ENCODE measurements at places on chromosomes 6 and 20.
A peak's percentile ranks its signal among the peaks of the same experiment; 100 is the strongest.

DNA sequence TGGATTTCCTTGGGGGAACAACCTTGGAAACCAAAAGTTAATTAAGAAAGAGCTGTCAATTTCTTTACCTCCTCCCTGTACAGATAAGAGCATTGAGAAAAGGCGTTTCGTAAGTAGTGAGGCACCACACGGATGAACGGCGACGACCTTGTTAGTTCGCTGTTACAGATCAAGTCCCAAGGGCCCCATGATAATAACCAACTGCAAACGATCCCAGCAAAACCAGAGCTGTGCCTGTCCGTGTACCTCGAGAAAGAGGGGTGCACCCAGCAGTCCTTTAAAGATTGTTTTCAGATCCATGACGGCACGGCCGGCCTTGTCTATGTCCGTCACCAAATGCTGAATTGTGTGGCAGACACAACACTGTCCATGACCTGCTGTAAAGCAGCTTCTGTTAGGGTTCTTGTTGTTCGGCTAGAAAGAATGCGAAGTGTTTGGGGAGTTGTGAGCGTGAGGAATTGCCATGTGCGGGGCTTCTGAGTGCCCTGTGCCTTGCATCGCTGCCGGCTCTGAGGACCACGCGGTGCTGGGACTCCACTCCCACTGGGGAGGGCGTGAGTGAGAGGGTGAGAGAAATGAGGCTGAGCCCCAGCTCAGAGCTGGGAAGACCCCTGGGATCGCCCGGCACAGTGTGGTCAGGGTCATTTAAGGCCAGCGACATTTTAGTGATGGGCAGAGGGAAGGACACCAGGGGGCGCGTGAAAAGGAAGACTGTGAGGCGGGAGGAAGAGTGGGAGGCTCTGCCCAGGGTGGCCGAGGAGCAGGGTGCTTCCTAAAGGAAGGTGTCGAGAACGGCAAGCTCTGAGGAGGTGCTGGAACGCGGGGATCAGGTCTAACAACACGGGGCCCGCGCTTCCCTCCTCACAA is 136.8 kb upstream of the RPS6KA2 start:
- no peak for DNase-seq

DNA sequence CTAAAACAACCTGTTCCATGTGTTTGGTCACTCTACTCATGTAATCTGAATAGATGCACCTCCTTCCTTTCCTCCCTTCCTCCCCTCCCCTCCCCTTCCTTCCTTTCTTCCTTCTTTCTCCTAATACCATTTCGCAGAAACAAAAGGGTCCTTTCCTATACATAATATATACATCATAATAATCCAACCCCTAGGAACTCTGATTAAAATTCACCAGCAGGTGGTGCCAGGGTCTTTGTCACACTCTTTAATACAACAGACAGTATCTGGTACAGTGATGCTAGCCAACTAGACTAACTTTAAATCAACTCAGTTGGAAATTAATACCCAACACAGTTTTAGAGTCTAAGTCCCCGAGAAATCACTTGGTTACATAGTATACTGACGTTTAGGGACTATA is 181.2 kb upstream of the SHLD1 start:
- peak; percentile 69 for DNase-seq

- no peak for DNase-seq
Observed at GRCh38 chr20:46089167-46089416, 670 bp downstream of the NCOA5 start.

- DNase-seq, result no peak
Observed at GRCh38 chr6:27318973-27319372, 6.9 kb upstream of the POM121L2 start.

DNA sequence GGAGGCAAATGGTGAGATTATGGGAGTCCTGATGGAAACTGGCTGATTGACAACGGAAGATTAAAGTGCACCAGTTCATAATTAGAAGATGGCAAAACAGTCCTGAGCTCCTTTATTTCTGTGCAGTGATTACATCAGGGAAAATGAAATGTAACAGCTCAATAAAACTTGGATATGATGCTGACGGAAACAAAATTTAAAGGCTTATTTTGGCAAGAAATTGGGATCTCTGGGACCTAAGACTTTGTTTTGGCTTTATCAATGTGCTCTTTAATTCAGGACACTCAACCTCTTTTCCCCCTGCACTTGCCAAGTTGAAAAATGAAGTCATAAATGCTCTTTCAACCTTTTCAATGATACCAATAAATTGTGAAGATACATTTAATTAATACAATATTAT is 226.8 kb downstream of the C6orf118 start:
- DNase-seq, result peak; percentile 62

- no peak for DNase-seq
Observed at GRCh38 chr6:79427721-79428120, 109.5 kb downstream of the LCA5 start.

Measured in muscle of back (tissue), 13 donors.